ENCODE measurements at places on chromosomes 11 and 22.

DNA sequence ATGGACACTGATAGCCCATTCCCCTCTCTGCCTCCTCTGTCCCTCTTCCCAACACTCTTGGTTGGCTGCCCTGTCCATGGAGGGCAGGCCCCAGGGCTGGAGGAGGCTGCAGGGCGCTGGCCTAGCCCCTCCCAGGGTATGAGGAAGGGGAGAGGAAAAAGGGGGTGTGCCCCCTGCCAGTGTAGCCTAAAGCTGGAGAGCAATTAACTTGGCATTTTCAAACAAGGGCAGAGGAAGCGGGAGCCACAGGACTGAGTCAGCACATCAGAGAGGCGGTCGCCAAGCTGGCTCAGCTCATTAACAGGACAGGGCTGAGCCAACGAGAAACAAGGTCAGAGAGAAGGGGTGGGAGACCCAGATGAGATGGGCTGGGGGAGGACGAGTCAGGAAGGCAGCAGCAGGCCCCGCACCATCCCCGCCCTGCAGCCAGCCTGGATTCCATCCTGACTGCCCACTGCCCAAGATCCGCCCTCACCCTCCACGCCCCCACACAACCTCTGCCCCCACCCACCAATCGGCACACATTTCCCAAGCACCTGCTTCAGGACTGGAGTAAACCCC is 76.3 kb downstream of the BUD13 start:
- DNase-seq: no peak

DNA sequence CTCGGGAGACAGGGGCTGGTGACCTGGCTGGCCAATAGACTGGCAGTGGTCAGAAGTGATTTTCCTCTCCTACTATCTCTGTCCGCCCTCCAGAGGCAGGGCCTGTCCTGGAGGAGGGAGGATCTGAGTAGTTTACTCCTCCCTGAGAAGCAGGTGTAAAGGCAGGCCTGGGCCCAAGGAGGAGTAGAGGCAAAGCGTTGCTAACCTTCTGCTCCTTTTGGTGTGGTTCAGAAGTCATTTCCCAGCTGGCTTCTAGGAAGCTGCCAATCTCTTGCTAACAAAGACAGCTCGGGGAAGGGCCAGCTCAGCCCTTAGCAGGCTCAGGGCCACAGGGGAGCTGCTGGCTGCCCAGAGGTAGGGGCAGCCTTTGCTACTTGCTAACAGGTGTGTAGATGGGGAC is 151.1 kb upstream of the NECTIN1 start:
- DNase-seq: no peak

DNA sequence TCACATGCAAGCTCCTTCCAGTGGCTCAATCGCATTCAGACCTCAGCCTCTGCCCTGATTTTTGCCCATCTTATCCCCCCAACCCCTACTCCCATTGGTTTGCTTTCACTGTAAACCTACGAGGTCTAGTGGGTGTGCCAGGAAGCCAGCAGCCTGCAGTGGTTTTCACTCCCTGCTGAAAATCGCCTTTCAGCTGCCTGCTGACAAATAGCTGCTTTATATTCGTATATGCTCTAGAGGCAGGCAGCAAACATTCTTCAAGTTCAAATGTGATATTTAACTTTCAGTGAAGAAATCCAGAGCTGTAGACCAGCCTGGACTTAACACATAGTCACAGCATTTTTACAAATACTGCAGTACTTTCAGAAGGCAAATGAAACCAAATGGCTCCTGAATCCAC is 92.8 kb upstream of the APOA1 start:
- DNase-seq: peak; percentile 68

- DNase-seq: no peak
Measured at GRCh38 chr11:112839051-112839450, 122.2 kb upstream of the NCAM1 start.

DNA sequence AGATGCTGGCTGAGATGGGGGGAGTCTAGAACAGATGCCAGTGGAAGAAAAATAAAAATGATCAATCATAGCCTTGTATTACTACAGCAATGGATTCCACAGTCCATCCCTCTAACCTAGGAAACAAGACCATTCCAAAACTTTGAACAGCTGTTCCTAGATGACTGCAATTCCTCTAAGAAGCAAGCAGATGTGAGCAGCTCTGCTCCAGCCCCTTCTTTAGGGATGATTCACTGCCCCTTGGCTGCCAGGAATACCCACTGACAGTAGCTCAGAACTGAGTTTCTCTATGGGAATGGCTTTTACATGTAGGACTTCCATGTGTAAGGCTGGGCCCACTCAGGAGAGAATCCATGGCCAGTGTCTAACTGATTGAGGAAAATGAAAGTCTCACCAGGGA is 943.9 kb downstream of the OPCML start:
- no peak for DNase-seq

GRCh38 chr11:119099711-119100110 is 1.9 kb downstream of the DPAGT1 start:
- DNase-seq: no peak
